ENCODE measurements at places on chromosomes 12 and 14.

DNA sequence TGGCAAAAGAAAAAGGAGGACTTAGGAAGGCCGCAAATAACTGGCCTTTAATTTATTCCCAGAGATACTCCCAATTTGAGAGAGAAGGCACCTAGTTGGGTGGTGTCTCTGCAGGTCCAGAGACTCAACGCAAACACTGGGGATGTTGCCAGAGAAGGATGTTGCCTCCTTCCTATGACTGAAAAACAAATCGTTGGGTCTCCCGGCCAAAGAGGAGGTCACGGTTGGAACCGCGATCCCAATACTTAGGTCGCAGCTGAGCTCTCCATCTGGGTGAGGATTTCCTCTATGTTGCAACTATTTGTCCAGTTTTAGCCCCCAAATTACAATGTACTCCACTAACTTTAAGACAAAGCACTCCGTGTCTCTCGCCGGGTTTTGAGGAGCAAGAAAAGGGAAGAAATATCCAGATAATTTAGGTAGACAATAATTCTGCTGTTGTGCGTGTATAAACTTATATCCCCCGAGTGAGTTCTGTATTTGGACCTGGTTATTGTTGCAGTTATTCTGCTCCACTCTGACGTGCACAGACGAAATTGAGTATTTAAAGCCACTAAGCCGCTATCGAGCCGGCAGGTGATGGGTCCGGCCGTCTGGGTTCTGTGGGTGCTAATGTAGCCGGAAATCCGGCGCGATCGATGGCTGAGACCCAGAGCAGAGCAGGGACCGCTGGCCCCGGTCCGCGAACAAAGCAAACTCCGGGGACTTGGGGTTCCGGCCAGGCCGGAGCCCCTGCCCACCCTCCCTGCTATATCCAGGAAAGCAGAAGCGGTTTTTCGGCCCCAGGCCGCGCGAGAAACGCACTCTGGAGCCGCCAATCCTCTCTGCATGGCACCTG is 5.7 kb downstream of the HOXC12 start:
- no peak for DNase-seq

GRCh38 chr12:62854024-62854423 is 80.9 kb downstream of the PPM1H start:
- DNase-seq = no peak

DNA sequence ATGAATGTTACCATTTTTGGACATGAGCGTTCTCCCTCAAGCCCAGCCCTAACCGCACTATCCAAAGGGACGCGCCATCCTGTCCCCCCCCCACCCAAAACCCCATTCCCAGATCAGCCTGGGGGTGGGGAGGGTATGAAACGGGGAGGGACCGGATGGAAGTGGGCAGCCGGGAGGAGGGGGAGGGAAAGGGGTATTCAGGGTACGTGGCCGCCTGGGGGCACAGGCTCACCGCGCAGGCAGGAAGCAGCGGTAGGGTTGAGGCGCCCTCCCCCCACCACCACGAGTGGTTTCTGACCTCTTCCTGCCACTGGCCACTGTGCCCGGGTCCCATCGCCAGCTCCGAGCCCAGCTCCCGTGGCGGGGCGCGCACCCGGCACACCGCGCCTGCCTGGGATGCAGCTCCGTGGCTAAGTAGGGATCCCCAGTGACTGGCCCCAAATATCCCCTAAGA is 1.4 kb downstream of the ACTN1 start:
- peak; percentile 65 for DNase-seq

DNA sequence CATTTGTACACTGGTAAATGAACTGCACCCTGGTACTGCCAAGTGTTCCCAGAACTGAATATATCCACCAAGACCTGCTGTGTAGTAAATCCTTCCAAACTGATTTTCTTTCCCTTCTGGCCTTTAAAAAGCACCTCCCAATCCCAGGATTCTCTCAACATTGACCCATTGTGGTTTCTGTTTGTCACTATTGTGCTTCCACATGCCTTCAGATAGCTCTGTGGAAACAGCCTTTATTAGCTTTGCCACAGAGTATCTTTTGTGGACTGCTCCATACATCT is 949 bp upstream of the KIF21A start:
- no peak for DNase-seq

- no peak for DNase-seq
Observed at GRCh38 chr12:91685917-91686316, 459.7 kb downstream of the BTG1 start.

DNA sequence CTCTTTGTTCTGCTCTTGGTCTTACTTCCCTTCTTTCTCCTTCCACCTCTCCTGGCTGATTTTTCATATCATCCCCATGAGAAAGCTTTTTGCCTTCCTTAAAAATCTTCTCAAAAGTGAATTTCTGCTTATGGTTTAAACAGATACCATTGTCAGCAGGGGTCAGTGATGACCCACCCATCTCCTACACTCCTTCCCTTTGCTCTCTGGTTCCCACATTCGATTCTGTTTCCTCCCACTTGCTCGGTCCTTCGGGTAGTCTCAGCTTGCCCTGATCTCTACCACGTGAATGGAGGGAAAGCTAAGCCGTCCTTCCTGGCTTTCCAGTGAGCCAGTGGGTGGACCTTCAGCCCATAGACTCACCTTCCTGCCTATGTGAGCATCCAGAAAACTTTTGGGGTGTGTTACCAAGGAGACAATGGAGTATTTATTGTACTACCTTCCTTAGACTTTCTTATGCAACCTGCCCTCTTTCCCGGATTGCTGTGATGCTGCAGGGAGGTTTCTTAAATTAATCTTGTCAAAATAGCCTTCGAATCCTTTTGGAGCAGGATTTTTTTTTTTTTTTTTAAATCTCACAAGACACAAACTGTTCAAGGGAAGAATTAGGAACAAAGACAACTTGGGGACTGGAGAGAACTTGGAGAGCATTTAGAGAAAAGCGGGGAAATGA is 306.3 kb downstream of the CACNA1C start:
- no peak for DNase-seq

- DNase-seq = no peak
Observed at GRCh38 chr12:121628536-121628935, 2.2 kb downstream of the ORAI1 start.

- no peak for DNase-seq
Observed at GRCh38 chr14:92582706-92583452, 69.3 kb downstream of the RIN3 start.

Data from mesothelial cell of epicardium (in vitro differentiated cells).